ENCODE measurements at places on chromosomes 16 and 17.
A peak's percentile ranks its signal among the peaks of the same experiment; 100 is the strongest.

DNA sequence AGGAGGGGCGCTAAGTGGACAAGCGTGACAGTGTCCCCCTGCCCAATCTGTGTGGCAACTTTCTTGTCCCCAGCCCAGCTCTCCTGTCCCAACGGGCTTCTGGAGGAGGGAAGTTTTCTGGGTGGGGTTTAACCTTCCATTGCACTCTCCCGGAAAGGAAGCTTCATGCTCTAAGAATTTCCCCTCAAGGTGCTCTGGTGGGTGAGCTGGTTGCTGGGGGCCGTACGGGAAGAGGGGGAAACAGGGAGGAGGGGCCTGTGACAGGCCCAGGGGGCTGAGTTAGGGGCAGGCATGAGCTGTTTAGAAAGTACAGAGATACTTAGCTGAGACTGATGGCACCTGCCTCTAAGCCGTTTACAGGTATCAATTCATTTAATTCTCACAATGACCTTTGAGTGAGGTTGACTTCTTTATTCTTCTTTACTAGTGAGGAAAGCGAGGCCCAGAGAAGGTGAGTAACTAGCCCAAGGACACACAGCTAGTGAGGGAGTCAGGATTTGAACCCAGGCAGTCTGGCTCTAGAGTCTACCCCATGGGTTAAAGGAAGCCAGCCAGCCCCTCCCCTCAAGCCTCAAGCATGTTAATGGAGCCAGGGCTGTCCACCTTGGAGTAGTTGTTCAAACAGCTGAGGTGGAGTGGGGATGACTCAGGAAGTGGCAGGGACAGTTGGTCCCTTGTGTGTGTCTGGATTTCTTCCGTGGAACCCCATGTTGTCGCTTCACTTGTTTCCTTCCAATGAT is 18.9 kb downstream of the ADGRG1 start:
- no peak for DNase-seq

DNA sequence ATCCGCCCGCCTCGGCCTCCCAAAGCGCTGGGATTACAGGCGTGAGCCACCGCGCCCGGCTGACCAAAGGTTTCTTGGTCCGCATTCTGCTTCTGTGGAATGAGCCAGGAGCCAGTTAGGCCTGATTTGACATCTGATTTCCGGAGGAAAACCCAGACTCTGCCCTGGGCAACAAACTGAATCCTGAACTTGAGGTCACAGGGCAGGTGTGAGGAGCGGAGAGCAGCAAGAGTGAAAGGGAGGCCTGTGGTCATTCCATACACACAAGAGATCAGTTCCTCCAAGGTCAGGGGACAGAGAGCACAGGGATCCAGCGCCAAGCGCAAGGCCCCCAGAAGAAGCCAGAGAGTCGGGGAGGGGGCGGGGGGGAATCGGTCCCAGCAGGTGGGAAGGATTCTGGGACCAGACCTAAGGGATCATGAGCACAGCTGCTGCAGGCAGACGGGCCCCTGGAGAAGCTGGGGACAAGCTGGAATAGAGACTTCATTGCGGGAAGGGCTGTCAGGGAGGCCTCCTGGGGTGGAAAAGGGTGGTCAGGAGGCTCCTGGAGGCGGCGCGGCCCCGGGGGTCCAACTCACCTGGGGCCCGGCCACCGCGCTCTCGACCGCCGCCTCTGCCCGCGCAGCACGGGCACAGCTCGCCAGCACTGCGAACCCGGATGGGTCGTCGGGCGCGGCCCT is 436 bp downstream of the SHPK start:
- no peak for DNase-seq

GRCh38 chr17:78840780-78841611 is at the start of gene USP36:
TSS of gene USP36 (minus strand) at chr17:78840814. CDS start at chr17:78836363, 4,451 bp downstream.
- DNase-seq, result peak; percentile 91

GRCh38 chr16:82623241-82623640 is 3.5 kb upstream of the CDH13 start:
- no peak for DNase-seq

DNA sequence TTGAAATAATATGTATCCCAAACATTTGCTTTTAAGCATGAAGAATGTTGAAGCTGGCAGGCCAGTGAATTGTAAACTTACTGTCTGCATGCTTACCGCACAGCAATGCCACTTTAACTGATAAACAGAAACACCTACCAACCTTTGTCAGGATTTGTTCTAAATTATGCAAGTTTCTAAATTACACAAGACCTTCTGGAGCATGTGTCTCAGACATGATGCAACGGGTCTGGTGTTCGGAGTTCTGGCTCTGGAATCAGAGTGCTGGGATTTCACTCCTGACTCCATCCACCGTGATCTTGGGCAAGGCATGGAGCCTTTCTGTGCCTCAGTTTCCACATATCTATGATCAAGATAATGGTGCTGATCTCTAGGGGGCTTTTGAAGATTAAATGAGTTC is 111.2 kb downstream of the CCT6B start:
- no peak for DNase-seq

DNA sequence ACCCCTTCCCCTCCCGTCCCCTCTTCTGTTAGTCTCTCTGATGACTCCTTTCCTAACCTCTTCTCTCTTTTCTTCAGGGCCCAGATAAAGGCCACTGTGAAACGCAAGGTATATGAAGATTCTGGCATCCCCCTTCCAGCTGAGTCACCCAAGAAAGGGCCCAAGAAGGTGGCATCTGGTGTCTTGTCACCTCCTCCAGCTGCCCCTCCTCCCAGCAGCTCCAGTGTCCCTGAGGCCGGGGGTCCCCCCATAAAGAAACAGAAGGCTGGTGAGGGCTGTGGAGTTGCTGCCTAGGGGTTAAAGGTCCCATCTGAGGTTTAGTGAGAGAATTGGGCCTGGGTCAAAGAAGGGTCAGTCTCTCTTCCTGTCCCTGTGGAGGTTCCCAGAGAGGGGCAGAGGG is 4.0 kb downstream of the RNASEK start:
- DNase-seq, result no peak

Measured in non-pigmented ciliary epithelial cell (primary cell).